T1000 (cell line): ENCODE measurements at places on chromosomes 6 and 20.

- no peak for DNase-seq
Measured at GRCh38 chr6:166541876-166542579, 44.5 kb downstream of the RAMACL start.

DNA sequence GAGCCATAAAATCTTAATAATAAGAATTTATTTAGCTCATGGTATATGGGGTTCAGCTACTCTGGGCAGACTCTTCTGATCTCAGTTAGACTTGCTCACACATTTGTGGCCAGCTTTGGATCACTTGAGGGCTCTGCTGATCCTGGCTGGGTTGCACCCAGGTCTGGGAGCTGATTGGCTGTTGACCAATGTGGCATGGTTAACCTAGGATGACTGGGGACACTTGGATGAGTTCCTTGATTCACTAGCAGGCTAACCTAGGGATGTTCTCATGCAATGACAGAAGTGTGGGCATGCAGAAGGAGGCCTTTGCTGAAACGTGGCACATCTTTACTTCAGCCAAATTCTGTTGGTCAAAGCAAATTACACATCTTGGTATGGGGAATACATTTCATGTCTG is 569.5 kb downstream of the UTRN start:
- no peak for DNase-seq

DNA sequence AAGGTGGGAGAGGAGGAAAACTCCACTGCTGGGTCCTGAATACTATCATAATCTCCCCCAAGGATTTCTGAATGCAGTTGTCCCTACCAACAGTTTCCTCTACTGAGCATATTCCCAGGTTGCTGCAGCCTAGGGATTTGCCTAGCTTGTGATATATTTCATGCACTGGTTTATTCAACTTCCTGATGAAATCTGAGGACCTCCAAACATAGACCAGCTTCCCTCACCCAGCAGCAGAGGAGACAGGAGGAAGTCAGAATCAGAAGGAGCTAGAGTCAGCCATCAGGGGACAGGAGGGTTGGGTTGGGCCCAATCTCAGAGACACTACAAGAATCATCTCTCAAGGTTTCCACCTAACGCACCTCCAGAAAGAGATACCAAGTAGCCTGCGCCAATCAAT is 138.4 kb upstream of the TOP1 start:
- DNase-seq: no peak

DNA sequence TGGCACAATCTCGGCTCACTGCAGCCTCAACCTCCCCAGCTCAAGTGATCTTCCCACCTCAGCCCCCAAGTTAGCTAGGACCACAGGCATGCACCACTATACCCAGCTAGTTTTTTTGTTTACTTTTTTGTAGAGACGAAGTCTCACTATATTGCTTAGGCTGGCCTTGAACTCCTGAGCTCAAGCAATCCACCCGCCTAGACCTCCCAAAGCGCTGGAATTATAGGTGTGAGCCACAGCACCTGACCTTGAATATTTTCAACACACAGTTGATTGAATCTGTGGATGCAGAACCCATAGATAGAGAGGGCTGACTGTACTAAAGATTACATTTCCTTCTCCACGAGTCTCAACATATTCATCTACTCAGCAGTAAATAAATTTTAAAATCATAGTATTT is 15.6 kb downstream of the CDK19 start:
- DNase-seq: no peak

DNA sequence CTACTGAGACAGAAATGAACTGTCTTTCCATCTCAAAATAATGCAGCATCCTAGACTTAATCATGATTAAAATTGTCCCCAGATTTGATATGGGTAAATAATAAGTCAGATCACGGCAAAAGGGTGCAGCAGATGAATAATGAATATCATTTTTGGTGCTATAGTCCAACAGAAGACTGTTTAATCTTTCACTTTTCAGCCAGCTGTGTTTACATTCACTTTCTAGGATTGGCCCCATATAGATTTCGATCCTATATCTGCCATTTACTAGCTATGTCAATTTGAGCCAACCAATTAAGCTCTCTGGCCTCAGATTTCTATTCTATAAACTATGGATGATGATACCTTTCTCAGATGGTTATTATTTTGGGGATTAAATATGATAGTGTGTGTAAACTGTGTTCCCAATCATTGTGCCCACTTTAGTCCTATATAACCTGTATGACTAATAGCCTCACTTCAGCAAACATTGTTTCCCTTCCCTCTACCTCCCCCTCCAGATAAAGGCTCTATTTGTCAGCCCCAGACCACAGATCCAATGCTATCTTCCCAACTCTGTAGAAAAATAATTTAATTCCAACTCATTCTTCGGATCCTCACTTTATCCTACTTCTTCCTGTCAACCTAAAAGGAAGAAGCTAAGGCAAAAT is 53.6 kb upstream of the NT5E start:
- no peak for DNase-seq

GRCh38 chr6:108803982-108804490 is 44.2 kb upstream of the ARMC2 start:
- no peak for DNase-seq

GRCh38 chr6:134005800-134006199 is 46.6 kb downstream of the SLC2A12 start:
- DNase-seq: no peak

GRCh38 chr20:6698056-6698455 is 69.4 kb upstream of the BMP2 start:
- no peak for DNase-seq

- no peak for DNase-seq
Measured at GRCh38 chr6:131789219-131789618, 18.6 kb upstream of the ENPP1 start.

DNA sequence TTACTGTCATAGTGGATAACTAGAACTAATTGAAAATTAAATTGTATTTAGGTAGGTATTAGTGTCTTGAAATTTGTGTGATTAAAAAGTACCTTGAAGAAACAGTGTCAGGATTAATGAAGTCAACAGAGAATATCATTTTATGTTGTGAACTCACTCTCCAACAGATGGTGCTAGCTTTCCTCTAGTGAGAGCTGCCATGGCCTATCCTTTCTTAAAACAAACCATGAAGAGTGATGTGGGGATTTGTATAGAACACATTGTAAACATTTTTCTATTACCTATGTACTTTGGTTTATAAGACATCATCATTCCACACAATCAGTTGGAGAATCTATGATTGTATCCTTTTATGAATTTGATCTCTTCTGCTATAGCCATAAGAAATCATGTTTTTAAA is 4.8 kb upstream of the SRSF12 start:
- no peak for DNase-seq

- no peak for DNase-seq
Measured at GRCh38 chr6:84868149-84868548, 103.8 kb upstream of the TBX18 start.

- DNase-seq: no peak
Measured at GRCh38 chr6:24721461-24722215, 2.7 kb upstream of the C6orf62 start.

- DNase-seq: no peak
Measured at GRCh38 chr20:10306440-10307358, 88.1 kb downstream of the SNAP25 start.

GRCh38 chr20:44938637-44939036 is 21.6 kb downstream of the TOMM34 start:
- no peak for DNase-seq

- DNase-seq: peak; percentile 81
Measured at GRCh38 chr20:51631011-51631950, 88.8 kb upstream of the NFATC2 start.

DNA sequence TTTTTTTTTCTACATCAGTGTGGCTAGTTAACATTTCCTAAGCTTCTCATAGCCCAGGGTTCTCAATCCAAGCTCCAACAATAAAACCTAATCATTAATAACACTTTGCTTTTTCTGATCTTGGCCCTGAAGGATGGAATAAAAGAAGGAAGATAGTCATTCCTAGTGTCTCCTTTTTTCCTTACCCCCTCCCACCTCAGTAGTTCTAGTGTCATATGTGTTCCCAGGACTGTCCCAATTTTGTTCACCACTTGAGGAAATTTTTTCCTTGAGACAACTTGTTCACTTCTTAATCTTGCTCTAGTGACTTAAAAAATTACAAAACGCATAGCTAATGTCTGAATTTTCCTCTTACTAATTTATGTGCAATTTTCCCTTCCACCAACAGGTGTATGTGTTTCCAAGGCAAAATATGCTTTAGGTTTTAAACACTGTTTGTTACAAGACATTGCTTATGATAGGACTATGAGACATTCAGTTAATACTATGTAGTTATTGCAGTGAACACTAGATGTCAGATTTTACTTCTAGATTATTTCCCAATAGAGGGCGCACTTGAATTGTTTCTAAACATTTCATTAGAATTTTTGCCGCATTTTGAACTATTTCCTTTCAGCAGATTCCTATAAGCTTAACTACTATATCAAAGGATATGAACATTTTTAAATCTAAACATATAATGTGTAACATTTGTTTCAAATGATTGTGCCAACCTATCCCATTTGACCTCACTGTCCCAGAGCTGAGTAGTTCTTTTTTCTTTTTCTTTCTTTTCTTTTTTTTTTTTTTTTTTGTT is 18.5 kb upstream of the C6orf141 start:
- DNase-seq: no peak

- DNase-seq: no peak
Measured at GRCh38 chr6:66662196-66662595, 955.2 kb upstream of the EYS start.

GRCh38 chr6:84645563-84646266 is 118.7 kb downstream of the TBX18 start:
- DNase-seq: no peak

GRCh38 chr20:12966468-12967085 is 42.2 kb upstream of the SPTLC3 start:
- DNase-seq: no peak

DNA sequence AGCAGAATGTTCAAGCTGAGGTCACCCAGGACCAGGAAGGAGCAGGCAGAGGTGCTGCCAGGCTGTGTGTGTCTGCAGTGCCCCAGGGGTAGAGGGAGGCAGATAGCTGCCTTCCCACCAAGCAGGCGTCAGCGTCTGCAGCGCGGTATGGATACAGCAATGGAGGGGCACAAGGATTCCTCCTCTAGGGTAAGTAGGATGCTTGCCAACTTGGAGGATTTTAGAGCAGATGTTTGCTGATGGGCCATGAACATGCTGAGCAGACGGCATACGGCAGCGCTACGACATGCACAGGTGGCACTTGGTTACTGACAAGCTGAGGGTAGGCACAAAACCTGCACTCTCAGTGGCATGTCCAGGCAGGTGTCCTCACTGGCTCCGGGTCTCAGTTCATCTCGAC is 48.1 kb downstream of the PSMG4 start:
- no peak for DNase-seq

DNA sequence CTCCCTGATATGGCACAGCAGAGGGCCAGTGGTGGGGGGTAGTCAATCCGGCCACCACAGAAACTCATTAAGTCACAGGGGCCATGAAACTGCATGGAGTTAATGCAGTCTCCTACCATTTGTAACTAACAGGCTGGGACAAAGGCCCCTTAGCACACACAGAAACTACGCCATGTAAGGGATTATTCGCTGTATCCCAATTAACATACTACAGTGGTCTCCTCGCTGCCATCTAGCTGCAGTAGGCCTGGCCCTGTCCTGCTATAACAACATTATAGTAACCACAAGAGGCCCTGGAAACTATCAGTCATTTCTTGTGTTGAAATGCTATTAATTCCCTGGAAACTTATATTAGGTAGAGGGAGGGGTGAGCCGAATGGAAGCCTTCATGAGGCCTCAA is 72.3 kb upstream of the CCN2 start:
- DNase-seq: no peak

DNA sequence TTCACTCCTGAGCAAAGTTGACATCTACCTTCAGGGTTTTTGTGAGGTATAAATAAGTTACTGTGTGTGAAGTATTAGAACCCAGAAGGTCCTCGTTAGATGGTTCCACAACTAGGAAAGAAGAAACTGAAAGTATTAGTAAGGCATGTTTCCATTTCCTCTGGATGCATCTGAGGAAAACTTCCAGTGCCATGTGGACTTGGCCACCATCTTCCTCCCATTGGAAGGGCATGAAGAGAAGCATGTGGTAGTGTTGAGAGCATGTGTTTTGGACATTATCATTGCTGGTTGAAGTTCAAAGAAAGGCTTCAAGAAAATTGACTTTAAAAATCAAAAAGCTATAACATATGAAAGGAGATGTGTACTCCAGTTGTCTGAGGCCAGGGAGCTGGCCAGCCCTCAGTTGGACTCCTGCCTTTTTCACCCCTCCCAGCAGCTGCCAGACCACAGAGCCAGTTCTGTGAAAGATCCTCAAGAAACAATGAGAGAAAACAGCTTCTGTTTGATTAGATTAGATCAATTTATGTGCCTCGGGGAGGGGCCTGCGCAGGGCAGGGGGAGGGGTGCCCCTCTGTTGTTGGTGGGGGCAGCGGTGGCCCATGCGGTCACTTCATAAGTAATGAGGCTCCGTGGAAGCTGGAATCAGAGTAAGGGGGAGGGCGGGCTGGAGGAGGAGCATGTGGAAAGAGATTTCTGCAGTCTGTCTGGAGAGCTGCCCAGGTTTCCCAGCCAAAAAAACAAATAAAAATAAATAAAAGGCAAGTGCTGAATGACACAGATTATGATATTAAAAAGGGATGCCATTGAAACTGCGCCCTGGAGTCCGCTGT is 154.0 kb downstream of the JARID2 start:
- peak; percentile 29 for DNase-seq

DNA sequence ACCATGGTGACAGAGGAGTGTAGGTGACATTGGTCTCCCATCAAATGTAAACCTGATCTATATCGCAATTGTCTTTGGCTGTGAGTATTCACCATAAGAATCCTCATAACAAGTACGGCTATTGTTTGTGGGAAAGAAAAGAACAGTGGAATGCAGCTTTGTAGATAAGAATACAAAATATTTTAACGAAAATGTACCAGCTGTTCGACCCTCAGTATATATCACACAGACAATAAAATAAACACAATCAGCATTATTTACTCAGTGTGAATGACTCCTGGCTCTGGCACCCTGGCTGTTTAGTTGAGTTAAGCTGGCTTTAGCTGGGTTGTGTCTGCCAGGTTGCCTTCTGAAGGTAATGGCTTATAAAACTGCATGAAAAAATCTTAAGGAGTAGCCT is 43.4 kb downstream of the SNRNP48 start:
- DNase-seq: no peak

GRCh38 chr20:32902456-32903420 is 44.0 kb downstream of the EFCAB8 start:
- DNase-seq: no peak

DNA sequence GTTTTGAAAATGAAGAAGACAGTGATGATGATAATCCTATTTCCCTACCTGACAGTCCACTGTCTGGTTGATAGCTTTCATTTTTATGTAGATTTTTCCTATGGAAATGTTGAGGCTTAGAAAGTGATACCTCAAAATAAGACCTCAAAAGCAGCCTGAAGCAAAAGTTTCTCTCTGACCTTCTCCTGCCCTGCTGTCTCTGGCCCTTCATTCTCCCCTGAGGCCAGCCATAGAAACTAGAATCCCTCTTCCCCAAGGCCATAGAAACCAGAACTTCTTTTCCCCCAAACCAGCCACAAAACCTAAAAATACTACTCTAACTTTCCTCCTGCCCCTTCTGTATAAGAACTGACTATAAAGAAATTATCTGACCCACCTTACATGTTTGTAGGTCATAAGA is 52.6 kb upstream of the GCM1 start:
- DNase-seq: no peak

GRCh38 chr6:20213271-20213798 is 1.1 kb upstream of the MBOAT1 start:
- DNase-seq: no peak
